ENCODE measurements at places on chromosomes 3 and 15.

- DNase-seq, result no peak
Observed at GRCh38 chr3:53650424-53650823, 156.0 kb downstream of the CACNA1D start.

- DNase-seq, result no peak
Observed at GRCh38 chr3:135582800-135583199, 382.7 kb upstream of the PPP2R3A start.

DNA sequence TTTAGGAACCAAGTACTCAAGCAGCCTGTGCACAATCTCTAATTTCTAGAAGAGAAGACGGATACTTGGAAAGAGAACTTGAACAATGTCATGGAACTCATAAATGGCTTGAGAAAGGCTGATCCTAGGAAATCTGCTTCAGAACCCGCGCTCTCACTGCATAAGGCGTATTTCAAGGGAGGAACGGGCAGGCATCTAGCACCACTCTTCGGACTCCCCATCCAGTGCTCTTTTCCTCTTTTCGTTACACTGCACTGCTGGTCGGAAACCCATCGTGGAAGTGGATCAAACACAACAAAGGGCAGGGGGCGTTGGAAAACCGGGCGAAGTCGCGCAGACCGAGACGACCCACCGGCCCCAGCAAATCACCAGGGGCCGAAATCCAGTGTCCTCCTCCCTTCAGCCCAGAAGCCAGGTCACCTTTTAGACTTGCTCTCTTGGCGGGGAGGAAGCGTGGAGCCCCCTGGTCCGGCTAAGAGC lies 539 bp upstream of the TLNRD1 start:
- no peak for DNase-seq

DNA sequence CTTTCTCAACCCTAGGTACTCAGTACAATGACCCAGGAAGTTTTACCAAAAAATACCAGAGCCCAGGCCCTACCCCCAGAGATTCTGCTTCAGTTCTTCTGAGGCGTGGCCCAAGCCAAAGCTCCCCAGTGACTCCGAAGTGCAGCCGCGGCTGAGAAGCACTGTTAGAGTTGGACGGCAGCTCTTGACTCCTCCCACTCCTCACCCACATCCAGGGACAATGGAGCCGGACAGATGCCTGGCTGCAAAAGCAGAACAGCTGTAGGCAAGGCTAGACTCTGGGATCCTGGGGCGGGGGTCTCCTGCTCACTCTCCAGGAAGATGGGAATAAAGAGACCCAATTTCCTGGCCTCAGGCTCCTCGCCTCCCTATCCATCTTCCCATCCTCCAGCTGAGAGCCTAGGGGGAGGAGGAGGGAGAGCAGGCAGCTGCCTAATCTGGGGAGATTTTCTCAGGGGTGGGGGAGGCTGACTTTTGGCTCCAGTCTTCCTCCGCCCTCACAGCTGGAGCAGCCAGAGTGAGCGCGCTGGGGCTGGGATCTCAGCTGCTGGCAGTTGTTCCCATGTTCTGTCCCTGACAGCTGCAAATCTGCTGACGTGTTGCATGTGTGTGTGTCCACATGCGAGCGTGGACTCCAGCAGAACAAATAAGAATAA lies 223.8 kb downstream of the OPA1 start:
- DNase-seq, result no peak

- no peak for DNase-seq
Observed at GRCh38 chr3:4060064-4060463, 243.1 kb upstream of the SETMAR start.
